Activated CD4-positive, alpha-beta T cell treated with anti-CD3 and anti-CD28 coated beads for 1 hour (primary cell): ENCODE measurements at places on chromosomes 12 and 14.

GRCh38 chr14:36056845-36057244, 119.7 kb downstream of the PTCSC3 start:
- no peak for DNase-seq

GRCh38 chr12:31897781-31898503, 61.3 kb upstream of the RESF1 start:
- no peak for DNase-seq

DNA sequence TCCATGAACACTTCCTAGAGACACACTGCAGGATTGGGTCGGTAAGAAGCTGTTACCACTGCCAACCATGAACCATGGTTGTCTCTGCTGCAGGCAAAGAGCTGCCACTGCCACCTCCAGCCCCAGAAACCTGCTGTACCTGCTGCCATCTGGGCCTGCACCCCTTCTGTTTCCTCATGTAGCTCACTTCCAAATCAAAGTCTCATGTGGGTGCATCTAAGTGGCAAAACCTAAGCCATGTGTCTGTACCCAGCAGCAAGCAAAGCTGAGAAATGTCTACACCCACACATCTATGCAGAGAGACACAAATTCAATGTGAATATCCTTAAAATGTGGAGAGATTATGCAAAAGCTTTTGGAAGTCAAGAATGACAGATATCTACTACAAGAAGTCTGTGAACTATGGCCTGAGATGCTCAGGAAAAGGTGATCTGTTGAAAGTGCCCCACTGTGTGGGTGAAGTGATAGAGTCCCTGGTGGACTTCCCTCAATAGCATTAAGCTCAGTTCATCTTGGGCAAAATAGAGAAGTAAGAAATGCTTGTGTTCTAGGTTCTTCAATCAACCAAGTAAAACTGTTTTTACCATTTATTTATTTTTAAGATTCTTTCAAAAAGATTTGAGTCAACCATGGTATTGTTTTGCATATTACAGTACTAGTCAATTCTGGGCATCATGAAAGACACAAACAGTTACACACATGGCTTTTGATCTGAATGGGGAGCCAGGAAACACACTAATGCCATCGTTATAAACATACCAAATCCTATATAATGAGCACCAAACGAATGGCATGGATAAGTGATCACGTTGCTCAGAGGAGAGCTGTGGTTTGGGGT, 64.4 kb downstream of the FOS start:
- DNase-seq, result no peak

DNA sequence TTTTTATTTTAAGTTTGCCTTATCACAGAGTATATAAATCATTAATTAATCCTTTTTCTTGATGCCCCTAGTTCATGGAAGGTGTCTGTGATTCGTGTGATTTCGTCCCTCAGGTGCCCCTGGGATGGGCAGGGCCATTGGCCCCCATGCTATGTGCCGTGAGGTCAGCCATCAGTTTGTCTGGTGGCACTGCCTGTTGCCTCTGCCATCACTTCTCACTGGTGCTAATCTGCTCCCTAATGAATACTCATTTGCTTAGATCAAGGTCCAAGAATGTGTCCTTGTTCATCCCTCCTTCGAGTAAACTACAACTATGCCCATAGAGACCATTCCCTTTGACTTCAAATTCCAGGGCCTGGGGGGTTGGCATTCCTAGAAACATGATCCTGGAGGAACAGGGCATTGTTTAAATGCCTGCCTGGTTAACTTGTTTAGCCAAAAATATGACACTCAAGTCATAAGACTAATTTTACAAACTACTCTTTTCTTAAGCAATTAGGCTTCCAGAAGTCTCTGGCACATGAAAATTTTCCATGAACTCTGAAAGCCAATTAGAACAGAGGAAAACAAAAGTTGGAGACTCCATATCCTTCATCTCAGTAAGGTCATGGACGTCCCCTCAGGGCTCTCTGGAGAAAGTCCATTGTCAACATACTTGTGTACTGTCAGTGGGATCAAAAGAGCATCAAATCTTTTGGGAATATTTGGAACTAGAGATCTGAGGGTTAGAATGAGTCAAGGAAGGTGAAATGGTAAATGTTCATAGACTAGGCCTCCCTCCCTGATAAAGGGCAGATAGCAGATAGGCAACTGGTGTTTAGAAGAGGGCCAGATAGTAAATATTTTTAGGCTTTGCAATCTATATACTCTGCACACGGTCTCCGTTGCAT, 90.9 kb upstream of the PLXNC1 start:
- DNase-seq, result no peak

GRCh38 chr12:14902465-14902864, 16.8 kb upstream of the MGP start:
- DNase-seq, result no peak

- no peak for DNase-seq
These were observed 552.5 kb downstream of the DIO2 start for GRCh38 chr14:79658769-79659168.

GRCh38 chr12:52461693-52462092, 9.7 kb upstream of the KRT6B start:
- DNase-seq, result no peak

DNA sequence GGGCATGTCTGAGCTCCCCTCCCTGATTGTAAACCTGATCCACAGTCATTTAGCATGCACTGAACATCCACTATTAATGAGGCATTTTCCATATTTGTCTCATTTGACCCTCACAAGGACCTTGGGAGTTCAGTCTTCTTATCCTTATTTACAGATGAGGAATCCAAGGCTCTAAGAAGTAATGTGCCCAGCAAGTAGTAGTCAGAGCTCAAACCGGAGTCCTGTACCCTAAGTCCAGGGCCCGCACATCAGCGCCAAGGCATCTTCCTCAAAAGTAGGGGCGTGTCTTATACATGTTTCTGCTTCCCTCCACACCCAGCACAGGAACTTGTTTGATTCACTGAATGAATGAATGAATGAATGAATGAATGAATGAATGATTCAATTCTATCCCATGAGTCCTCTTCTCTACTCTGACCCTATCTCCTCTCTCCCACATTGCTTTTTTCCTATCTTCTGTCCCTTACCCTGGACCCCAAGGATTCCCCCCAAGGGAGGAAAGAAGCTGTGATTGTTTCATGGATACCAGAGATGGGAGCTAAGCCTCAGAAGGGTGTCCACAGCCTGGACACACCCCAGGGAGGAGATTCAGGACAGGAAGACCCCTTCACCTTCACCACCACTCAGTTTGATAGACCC, 21.8 kb upstream of the KRT8 start:
- no peak for DNase-seq

DNA sequence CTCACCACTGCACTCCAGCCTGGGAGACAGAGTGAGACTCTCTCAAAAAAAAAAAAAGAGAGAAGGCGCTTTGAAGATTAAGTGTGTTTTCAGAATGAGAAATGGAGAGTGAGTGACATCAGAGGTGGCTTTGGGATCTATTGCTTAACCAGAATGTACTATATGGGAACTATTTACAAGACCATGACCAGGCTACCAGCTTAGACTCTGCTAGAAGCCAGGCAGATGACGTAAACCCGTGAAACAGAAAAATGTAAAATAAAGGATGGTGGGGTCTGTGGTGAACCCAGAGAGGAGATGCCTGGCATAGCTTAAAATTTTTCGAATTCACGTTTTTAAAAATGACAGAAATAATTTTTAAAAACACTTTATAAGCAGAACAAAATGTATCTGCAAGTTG, 82.0 kb downstream of the IFT43 start:
- no peak for DNase-seq

DNA sequence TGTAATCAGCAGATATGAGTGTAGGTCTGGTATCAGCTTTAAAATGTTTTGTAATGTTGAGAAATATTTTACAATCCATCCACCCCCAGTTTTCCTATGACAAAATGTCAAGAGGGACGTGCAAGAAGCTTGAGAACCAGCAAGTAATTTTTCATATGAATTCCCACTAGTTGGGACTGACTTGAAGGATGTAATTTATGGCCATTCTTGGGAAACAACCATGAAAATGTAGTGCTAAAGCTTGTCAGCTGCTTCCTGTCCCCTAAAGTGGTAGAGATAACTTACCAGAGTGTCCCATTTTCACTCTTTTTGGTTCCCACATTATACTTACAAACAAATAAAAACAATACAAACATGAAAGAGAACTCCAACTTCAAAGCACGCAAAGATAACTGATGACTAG, 63.9 kb downstream of the RERG start:
- no peak for DNase-seq

GRCh38 chr14:22381766-22382165, 207.3 kb downstream of the DAD1 start:
- no peak for DNase-seq

DNA sequence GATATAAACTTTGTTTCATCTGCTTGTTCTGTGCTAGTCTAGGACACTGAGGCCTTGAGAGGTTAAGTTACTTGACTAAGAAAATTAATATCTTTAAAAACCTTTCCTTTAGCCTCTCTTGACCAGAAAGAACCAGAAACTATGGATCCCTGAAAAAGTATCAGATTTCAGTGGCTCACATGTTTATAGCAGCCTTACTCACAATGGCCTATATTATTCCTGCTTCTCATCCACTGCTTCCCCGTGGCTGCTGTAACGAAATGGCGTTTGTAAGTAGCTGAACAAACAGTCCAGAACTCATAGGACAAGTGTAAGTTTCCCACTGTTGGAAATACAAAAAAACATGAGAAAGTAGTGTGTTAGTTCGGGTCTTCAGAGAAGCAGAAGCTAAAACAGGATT, 3.2 kb upstream of the PYGL start:
- DNase-seq, result no peak

DNA sequence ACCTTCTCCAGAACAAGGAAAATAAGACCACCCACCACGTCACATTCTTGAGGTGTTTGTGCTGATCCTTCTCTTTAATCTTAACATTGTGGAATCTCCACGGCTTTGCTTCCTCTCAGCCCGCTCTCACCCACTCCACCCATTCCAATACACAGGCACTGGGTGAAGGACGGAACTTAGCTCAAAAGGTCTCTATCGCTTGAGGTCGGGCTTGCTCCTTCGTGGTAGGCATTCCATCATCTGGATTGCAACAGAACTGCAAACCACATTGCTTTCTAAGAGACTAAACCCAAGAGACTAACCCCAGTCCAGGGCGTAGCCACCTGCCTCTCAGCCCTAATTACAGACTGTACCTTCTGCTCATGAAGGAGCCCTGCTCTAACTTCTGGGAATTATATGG, 24.0 kb upstream of the MDM2 start:
- DNase-seq, result no peak

DNA sequence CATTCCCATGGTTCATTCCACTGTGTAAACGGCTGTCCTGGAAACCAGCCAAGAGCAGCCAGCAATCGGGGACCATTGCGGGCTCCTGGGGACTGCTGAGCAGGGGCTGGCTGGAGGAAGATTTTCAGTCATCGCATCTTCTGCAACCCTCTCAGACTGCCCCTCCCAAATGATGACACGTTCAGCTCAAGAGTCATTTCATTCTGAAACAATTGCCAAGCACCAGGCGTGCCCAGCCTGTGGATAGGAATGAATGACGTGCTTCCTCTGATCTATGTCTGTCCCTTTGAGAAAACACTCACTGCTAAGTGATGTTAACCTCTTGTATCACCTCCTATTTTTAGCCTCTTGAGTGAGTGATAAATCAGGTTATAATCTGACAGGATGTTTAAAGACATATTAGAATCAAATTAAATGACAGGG, 62.0 kb downstream of the NDUFA12 start:
- peak; percentile 8 for DNase-seq

DNA sequence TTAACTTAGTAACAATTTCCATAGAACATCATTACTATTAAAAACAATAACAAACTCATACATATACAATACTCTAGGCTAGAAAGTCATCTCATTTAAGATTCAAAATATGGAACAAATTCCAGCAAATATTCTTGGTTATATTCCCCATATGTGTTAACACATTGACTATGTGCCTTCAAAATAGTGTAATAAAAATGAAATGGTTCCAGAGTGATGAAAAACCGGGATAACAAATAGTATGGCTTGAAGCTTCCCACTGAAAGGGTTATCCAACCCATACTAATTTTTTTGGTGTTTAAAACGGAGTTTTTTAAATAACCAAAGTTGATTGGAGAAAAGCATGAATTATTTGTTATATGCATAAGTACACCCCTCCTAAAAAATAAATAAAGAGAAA, 5.3 kb downstream of the LRIG3 start:
- no peak for DNase-seq

DNA sequence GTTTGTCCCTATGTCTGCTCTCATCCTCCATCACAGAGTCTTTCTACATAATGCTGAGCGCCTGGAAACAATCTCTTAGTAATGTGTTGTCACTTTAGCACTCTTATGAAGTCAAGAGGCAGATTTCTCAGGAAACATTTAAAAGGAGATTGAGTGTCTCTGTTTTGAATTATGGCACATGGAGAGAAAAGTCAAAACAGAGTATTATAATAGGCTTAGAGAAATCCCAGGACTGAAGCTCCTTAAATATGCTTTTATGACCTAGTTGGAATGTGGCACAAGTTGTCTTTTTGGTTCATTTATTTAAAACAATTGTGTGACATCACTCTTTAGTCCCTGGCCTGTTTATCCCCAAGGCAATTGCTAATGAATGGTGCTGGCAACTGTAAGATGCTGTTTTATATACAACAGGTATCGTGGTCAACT, 117.8 kb upstream of the HIF1A start:
- DNase-seq, result no peak

- DNase-seq, result no peak
These were observed 33.8 kb downstream of the DCP1B start for GRCh38 chr12:1970331-1970900.

GRCh38 chr12:50981319-50982239, 29.2 kb downstream of the HIGD1C start:
- DNase-seq, result no peak

GRCh38 chr14:104532191-104532555, 47.4 kb upstream of the C14orf180 start:
- no peak for DNase-seq
